ENCODE measurements at places on chromosomes 12 and 14. TPM values are rescaled to one million over a fixed set of nuclear protein-coding genes. Genes with fewer than 3 reads are reported as not detected.
A peak's percentile ranks its signal among the peaks of the same experiment; 100 is the strongest.

The HOXC11 gene
- not detected for total RNA-seq

GRCh38 chr14:77353469-77354141 is 23.3 kb downstream of the TMED8 start:
- no peak for ATAC-seq

- peak; percentile 83 for ATAC-seq
Observed at GRCh38 chr14:106844608-106845285, 1318.4 kb downstream of the TMEM121 start.

DNA sequence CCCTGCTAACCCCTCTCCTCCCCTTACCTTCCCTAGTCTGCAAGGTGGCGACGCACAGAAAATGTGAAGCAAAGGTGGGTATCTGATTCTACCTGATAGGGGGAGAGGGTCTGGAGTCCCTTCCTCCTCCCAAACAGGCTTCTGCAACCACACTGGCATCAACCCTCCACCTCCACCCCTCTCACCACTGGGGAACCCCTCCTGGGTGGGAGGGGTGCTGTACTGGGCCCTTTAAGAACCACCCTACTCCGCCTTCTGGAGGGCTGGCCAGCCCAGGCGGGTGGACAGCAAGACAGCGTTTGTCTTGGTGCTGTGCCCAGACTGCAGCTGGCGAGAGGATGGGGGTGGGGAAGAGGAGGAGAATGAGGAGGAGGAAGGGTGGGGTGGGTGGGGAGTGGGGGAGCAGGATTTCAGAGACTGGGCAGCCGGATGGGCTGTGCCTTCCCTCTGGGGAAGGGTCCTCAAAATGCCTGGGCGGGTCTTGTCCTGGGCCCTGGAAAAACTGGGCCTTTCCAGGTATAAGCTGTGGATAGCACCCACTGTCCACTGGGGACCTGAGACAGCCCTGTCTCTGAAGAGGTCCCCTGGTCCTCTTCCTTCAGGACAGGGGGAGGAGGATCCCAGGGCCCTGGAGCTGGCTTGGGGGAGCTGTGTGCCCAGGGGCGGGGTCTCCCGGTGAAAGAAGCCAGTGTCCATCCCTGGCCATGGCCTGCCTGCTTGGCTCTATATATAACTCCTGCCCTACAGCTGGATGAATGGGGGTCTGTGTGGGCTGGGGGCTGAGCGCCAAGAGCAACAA is 2.8 kb downstream of the TNS2 start:
- ATAC-seq = no peak

The OASL gene
- total RNA-seq = 4.0 TPM

DNA sequence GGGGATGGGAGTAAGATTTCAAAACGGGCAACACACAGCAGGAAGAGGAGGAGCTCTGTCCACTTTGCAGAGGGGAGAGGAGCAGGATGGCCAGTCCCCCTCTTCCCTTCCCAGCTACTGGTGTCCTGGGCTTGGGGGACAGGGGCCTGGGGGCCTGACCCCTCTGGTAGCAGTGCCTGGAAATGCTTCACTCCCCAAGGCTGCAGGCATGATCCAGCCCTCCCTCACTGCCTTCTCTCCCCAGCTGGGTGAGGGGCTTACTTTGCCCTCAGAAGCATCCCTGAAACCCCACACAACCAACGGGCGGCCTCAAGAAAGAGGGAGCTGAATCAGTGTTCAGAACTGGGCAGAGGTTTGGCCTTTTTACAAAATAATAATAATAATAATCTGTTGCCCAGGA is 279.5 kb downstream of the DPF3 start:
- no peak for ATAC-seq

GRCh38 chr14:100784523-100785337 is 41.2 kb upstream of the MEG3 start:
- no peak for ATAC-seq

GRCh38 chr12:59401862-59402261 is 194.0 kb upstream of the SLC16A7 start:
- ATAC-seq = no peak

DNA sequence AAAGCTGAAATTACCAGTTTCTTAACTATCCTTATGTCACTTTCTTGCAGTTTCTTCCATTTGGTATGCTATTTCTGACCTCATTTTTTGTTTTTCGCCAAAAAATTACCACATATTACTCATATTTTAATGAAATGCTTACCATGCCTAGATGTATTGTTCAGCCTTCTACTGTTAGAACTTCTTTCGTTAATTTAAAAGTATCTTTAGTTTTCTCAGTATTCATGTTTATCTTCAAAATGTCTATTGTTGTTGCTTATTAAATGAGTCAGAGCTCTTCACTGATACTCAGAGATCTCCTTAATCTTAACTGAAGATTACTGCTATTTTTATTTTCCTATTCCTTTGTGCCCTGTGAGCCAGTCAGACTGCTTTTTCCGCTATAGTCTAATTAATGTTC is 20.5 kb downstream of the RAP1B start:
- ATAC-seq = peak; percentile 55

DNA sequence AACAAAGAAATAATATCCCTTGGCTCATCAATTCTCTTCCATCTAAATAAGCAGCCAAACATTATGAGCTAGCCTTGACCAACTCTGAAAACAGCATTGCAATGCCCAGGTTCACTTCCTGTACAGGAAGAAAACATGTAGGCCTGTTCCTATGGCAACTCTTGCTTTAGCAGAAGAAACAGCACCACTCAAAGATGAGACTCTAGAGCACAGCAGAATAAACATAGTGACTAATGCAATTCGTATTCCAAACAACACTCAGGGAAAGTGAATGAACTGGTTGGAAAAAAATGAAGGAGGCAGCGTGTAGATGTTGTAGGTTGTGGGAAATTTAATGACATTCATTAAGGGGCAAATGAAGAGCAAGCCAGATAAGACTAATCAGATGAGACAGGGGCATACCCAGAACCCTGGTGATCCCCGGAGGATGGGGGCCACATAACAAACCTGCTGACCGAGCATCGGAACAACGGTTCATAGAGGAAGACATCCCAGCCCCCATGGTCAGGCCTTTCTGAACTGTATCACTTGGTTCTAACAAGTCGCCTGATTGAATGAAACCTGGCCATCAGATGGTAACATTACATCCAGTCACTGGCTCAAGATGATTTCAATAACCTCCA is 9.0 kb downstream of the ARHGDIB start:
- peak; percentile 67 for ATAC-seq

The LRRC10 gene
- total RNA-seq = not detected

The FSCB gene
- total RNA-seq = not detected

- ATAC-seq = peak; percentile 46
Observed at GRCh38 chr12:104782296-104782695, 175.8 kb downstream of the SLC41A2 start.

DNA sequence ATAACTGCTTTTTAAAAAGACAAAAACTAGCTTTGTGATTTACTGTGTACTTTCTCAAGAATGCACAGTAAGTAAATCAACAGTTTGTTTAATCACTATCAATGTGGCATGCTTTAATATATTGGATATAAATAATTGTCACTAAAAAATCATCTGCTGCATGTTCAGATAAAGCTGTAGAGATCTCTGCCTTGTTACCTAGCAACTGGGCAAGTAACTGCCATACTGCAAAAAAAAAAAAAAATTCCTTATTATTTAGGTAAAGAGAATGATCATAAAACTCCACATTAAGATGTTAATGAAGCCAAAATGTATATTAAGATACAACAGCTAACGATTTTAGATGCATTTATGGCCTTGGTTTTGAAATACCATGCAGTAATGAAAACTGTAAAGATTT is 237.4 kb downstream of the APAF1 start:
- ATAC-seq = no peak

The MGST1 gene
- not detected for total RNA-seq

DNA sequence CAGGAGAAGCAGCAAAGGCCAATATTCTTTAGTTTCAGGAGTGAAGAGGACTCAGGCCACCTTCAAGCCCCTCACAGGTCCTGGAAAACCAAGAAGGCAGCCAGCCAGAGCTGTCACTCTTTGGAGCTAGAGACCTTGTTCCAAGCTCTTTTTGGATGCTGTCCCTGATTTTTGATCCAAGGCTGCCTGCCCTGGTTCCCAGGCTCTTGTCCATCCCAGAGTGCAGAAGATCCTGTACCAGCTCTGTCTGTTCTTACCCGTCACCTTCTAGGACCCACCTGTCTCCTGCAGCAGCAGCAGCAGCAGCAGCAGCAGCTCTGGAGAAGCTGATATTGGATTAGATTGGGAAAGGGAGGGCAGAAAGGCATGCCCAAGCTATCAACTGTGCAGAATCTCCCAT is 157.1 kb upstream of the NEDD1 start:
- no peak for ATAC-seq

- no peak for ATAC-seq
Observed at GRCh38 chr12:115174920-115175319, 490.9 kb upstream of the TBX3 start.

DNA sequence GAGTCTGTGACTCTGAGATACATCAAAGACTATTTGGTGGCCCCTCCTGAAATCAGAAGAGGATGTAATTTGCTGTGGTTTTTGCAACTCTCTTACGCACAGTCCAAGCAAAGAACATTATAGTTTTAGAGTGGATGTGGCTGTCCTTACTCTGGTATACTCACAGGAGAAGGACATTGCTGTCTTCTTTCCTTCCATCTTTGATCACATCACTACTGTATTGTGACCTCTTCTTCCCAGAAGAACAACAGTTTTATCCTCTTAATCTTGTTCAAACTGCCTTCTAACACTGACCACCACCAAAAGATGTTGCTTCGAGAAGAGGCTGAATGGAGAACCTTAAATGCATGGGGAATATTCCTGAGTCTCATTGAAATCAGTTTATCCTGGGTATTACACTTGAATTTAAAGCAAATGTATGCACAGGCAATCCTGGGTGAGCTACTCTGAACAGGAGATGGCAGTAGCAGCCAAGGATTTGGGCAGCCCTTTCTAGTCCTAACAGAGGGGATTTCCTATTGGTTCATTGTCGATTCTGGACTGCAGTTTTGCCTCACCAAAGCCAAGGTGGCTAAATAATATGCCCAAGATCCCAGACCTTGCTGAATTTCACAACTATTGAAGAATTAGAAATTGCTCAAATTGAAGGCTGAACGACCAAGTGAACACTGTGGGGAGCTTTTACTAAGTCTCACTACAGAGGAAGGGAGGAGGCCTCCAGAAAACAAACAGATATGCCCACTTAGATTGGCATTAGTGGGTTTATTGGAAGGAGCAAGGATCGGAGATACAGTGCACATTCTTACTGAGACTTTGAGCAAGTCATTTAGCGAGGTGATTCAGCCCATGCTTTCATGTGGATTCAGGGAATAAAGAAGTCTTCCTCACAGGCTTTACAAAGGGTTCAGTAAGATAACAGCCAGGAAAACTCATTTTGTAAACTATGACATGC is 282.8 kb downstream of the PAWR start:
- ATAC-seq = peak; percentile 38

The EIF2S3B gene
- total RNA-seq = 0.26 TPM

The KITLG gene
- not detected for total RNA-seq

- no peak for ATAC-seq
Observed at GRCh38 chr12:81944886-81945285, 185.7 kb upstream of the PPFIA2 start.

- no peak for ATAC-seq
Observed at GRCh38 chr12:64998371-64999147, 122.5 kb downstream of the WIF1 start.

GRCh38 chr12:13073173-13073572 is 29.0 kb downstream of the FAM234B start:
- ATAC-seq = no peak

The MYBPC1 gene
- not detected for total RNA-seq

DNA sequence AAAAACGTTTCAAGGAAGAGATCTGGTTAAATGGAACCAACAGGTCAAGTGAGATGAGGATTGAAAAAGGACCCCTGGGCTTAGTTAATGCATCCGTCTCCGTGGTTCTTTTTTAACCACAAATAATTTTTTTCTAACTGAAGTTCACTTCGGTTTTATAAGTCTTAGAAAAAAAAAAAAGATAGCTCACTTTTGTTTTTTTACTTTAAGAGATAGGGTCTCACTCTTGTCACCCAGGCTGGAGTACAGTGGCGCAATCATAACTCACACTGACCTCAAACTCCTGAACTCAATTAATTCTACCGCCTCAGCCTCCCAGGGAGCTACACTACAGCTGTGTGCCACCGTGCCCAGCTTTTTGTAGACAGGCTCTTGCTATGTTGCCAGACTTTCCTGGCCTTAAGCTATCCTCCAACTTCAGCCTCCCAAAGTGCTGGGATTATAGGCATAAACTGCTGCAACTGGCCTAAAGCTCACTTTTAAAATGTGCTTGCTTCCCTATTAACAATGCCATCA is 11.8 kb downstream of the HNRNPC start:
- no peak for ATAC-seq

The RASSF9 gene
- total RNA-seq = not detected

The ANO4 gene
- not detected for total RNA-seq

GRCh38 chr14:55059333-55059732 is 7.9 kb downstream of the MAPK1IP1L start:
- no peak for ATAC-seq

DNA sequence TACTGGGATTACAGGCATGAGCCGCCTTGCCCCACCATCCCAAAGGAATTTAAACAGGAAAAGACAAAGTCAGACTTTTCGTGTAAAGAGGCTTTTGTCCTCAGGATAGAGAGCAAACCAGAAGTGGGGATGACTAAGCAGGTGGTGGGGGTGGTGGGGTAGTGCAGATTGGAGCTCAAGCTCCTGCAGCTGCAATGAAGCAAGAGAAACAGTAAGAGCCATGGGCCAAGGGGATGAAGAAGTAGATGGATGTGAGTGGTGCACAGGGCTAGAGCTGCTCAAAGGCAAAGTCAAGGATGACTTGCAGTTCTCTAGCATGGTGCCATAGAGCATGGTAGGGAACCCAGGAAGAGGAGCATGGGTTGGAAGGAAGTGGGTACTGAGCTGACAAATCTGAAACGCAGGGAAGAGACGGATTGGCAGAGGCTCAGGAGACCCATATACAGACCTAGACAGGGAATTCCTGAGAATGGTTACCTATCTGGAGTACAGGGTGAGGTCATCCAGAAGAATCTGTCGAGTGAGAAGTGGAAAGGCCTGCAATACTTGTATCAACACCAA is 11.4 kb upstream of the RNF34 start:
- ATAC-seq = no peak

DNA sequence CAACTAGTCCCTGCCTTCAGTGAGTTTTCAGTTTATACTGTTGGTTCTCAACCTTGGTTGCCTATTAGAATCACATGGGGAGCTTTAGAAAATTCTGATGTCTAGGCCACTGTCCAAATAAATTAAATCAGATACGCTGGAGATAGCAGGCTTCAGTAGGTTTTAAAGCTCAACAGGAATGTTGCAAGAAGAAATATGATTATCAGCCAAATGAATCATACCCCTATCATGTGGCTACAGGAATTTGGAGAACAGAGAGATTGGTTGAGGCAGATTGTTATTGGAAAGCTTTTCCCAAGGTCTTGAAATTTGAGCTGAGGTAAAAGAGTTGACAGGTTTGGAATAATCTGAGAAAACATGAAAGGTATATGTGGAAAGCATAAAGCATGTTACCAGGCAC is 125.3 kb downstream of the WIF1 start:
- no peak for ATAC-seq

- ATAC-seq = no peak
Observed at GRCh38 chr14:22482782-22483553, 106.1 kb downstream of the DAD1 start.

DNA sequence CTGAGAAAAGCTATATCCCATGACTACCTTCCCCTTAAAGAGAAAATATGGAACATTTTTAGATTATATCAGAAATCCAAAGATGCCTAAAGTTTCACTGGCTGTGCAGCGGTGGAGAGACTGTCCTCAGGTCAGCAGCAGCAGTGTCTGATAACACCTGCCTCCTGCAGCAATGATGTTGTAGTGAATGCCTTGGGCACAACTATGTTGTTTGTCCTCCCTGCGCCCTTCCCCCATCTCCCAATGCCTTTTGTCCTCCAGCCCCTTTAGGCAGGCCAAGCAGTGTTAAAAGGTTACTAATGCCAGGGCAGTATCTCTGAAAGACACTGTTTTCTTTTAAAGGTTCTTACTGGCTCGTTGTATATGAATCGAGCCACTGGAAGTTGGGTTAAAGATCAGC is 13.2 kb downstream of the RTRAF start:
- ATAC-seq = no peak
